MG63 (cell line): ENCODE measurements at places on chromosomes 12 and 14. TPM values are rescaled to one million over a fixed set of nuclear protein-coding genes. Genes with fewer than 3 reads are reported as not detected.

Gene CCDC175
- total RNA-seq = not detected in 2 replicates

Gene FAM222A
- 0.84 and 1.8 TPM in 2 replicates for total RNA-seq

Gene KERA
- not detected in 2 replicates for total RNA-seq

Gene GDF3
- not detected in 2 replicates for total RNA-seq

Gene GPD1
- not detected in 2 replicates for total RNA-seq

Gene KRT77
- total RNA-seq = not detected in 2 replicates

Gene SNAPC1
- 10.8 and 11.0 TPM in 2 replicates for total RNA-seq

Gene KRT6C
- total RNA-seq = not detected in 2 replicates

Gene CLEC4C
- total RNA-seq = not detected in 2 replicates

Gene MFAP5
- total RNA-seq = 39.0 and 54.5 TPM in 2 replicates

Gene SALL2
- total RNA-seq = 0.36 and 0.81 TPM in 2 replicates

Gene ATP5F1B
- total RNA-seq = 202 and 245 TPM in 2 replicates

Gene DDN
- 0.13 TPM in 1 of 2 replicates, not detected in the other for total RNA-seq

Gene HIGD1C
- total RNA-seq = not detected in 2 replicates

Gene KRT2
- not detected in 2 replicates for total RNA-seq

Gene VDR
- total RNA-seq = 14.7 and 15.9 TPM in 2 replicates

Gene PALS1
- total RNA-seq = 8.5 and 16.3 TPM in 2 replicates

Gene TAS2R46
- total RNA-seq = 0.10 TPM in 1 of 2 replicates, not detected in the other

Gene ANG
- 0.42 and 3.2 TPM in 2 replicates for total RNA-seq

Gene AHNAK2
- total RNA-seq = 26.9 and 31.3 TPM in 2 replicates

Gene KCNA5
- not detected in 2 replicates for total RNA-seq

Gene NRL
- total RNA-seq = 1.9 and 4.9 TPM in 2 replicates

Gene SMCO2
- not detected in 2 replicates for total RNA-seq

Gene TROAP
- 24.3 and 37.3 TPM in 2 replicates for total RNA-seq

Gene ACOT2
- 27.8 and 33.4 TPM in 2 replicates for total RNA-seq

Gene IRF2BPL
- total RNA-seq = 18.1 and 34.9 TPM in 2 replicates

Gene IL23A
- not detected in 2 replicates for total RNA-seq

Gene CLEC9A
- not detected in 2 replicates for total RNA-seq

Gene PGF
- 49.2 and 50.6 TPM in 2 replicates for total RNA-seq

Gene CLEC4A
- not detected in 2 replicates for total RNA-seq

Gene KCTD10
- total RNA-seq = 92.0 and 101 TPM in 2 replicates

Gene MGAT2
- 39.1 and 42.2 TPM in 2 replicates for total RNA-seq

Gene IL31
- total RNA-seq = not detected in 2 replicates

Gene FOXA1
- total RNA-seq = 0.64 TPM in 1 of 2 replicates, not detected in the other

Gene PIWIL1
- not detected in 2 replicates for total RNA-seq

Gene TDRD9
- not detected in 2 replicates for total RNA-seq

Gene MDM1
- total RNA-seq = 8.0 and 12.6 TPM in 2 replicates

Gene HVCN1
- total RNA-seq = not detected in 2 replicates

Gene CACNA1C
- total RNA-seq = 1.4 and 37.7 TPM in 2 replicates

Gene CLEC6A
- not detected in 2 replicates for total RNA-seq

Gene ANKRD9
- total RNA-seq = 10.5 and 13.0 TPM in 2 replicates

Gene ADAMTS20
- not detected in 2 replicates for total RNA-seq

Gene BDKRB2
- total RNA-seq = 8.0 and 8.8 TPM in 2 replicates

Gene HOXC12
- 1.5 and 1.9 TPM in 2 replicates for total RNA-seq

Gene GLT1D1
- total RNA-seq = 0.39 and 4.2 TPM in 2 replicates

Gene FAR2
- 19.5 and 30.8 TPM in 2 replicates for total RNA-seq

Gene HRK
- total RNA-seq = 0.16 TPM in 1 of 2 replicates, not detected in the other

Gene C14orf180
- not detected in 2 replicates for total RNA-seq

Gene DNAI7
- 0.84 TPM in 1 of 2 replicates, not detected in the other for total RNA-seq

Gene GPHB5
- total RNA-seq = not detected in 2 replicates

Gene SCNN1A
- 0.07 and 0.66 TPM in 2 replicates for total RNA-seq

Gene GALNT16
- 3.8 and 8.6 TPM in 2 replicates for total RNA-seq

Gene GSKIP
- 23.1 and 26.2 TPM in 2 replicates for total RNA-seq

Gene TESPA1
- not detected in 2 replicates for total RNA-seq

Gene ZC2HC1C
- total RNA-seq = 0.99 TPM in 1 of 2 replicates, not detected in the other

Gene MTRFR
- total RNA-seq = 17.6 and 27.1 TPM in 2 replicates
